D721Med (cell line): ENCODE measurements at places on chromosomes 4 and X.

- no peak for DNase-seq
Measured at GRCh38 chr4:107956011-107956410, 24.7 kb downstream of the CYP2U1 start.

GRCh38 chr4:138348055-138348454 is 105.9 kb upstream of the SLC7A11 start:
- no peak for DNase-seq

DNA sequence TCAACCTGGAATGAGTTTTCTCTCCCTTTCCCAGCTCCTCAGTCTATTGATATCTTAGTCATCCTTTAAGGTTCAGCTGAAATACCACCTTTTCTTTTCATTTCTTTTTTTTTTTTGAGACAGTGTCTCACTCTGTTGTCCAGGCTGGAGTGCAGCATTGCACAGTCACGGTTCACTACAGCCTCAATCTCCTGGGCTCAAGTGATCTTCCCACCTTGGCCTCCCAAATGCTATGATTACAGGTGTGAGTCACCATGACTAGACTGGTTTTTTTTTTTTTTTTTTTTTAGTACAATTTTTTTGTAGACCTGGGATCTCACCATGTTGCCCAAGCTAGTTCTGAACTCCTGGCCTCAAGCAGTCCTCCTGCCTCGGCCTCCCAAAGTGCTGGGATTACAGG is 28.9 kb downstream of the AFF1 start:
- no peak for DNase-seq

DNA sequence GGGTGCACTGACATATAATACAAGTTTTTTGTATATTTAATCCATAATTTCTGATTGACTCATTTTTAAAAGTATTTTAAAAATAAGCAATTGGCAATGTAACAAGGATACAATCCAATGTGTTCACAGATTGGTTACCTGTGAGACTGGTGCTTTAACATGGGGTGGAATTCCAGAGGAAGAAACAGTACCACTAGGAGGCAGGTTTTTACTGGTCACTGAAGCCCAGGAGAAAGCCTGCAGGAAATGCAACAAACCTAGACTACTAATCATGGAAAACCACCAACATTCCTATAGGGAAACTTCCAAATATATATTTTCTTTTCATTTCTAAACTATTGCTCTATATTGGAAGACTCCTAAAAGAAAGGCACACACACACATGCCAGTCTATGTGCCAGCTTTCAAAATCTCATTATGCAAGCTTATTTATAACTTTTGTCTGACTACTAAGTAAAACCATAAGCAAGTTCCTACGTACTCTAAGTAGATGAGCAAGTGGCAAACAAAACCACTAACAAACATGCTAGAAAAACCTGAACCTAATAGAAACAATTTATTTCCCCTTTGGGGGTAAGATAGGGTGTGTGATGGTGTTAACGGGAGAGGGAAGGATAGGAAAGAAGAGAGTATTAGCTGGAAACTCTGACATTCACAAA is 19.2 kb downstream of the G3BP2 start:
- no peak for DNase-seq

DNA sequence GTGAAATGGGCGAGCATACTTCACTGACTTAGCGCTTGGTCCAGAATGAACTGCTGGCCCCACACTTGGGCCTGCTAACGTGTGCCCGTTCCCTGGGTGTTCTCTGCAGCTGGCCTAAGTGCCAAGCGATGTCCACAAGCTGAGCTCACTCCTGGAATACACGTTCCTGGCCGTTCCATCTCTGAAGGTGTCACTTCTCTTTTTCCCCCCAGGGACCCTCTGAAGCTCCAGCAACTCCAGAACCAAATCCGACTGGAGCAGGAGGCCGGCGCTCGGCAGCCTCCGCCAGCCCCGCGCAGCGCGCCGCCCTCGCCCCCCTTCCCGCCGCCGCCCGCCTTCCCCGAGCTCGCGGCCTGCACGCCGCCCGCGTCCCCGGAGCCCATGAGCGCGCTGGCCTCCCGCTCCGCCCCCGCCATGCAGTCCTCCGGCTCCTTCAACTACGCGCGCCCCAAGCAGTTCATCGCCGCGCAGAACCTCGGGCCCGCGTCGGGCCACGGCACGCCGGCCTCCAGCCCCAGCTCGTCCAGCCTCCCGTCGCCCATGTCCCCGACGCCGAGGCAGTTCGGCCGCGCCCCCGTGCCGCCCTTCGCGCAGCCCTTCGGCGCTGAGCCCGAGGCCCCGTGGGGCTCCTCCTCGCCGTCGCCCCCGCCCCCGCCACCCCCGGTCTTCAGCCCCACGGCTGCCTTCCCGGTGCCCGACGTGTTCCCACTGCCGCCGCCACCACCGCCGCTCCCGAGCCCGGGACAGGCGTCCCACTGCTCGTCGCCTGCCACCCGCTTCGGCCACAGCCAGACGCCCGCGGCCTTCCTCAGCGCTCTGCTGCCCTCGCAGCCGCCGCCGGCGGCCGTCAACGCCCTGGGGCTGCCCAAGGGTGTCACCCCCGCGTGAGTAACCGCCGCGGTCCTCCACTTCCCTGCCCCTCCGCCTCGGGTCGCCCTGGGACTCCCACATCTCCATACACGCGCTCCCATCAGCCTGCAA is 132.3 kb downstream of the CBR4 start:
- DNase-seq: peak; percentile 28

- DNase-seq: no peak
Measured at GRCh38 chrX:14837155-14837554, 35.7 kb downstream of the FANCB start.

DNA sequence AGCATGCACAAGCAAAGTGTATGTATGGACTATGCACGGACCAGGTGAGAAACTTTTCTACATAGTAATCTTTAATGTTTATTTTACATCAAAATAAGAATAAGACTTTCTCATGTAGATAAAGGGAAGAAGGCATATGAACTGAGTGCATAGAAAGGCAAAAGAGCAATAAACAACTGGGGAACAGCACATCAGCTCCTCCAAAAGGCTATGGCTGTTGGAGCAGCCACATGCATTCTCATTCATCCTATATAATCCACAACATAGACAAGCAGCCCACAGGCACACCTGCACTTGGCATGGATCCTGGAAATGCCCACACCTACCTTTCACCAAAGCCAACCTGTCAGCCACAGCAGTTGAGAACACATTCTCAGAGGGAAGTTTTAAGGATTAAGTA is 586.9 kb upstream of the INTU start:
- no peak for DNase-seq

GRCh38 chrX:71143508-71143907 is 1.1 kb upstream of the NLGN3 start:
- DNase-seq: no peak

- no peak for DNase-seq
Measured at GRCh38 chrX:33149085-33149484, 62.3 kb downstream of the DMD start.

- no peak for DNase-seq
Measured at GRCh38 chrX:64265265-64265664, 34.9 kb upstream of the ASB12 start.

- DNase-seq: no peak
Measured at GRCh38 chr4:87541956-87542709, 13.0 kb upstream of the SPARCL1 start.

GRCh38 chrX:16718824-16719333 is 533 bp upstream of the SYAP1 start:
- DNase-seq: no peak

GRCh38 chr4:16532240-16532970 is 306.1 kb upstream of the TAPT1 start:
- no peak for DNase-seq

DNA sequence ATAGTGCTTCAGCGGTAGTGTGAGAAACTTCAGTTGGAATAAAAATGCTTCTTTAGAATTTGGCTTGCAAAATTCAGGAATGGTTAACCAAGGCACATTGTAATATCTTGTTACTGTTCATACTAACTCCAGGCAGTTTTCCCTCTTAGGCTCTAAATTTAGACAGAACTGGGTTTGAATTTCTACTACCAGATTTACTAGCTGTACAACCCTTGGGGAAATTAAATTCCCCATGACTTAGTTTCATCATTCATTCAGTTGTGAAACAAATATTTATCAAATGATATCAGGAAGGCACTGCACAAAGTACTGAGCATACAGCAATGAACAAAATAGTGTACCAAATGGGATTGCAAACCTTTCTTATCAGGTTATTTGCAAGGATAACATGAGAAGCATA is 135.0 kb upstream of the IL15 start:
- DNase-seq: no peak

- DNase-seq: no peak
Measured at GRCh38 chrX:110108381-110108821, 105.5 kb downstream of the TMEM164 start.

DNA sequence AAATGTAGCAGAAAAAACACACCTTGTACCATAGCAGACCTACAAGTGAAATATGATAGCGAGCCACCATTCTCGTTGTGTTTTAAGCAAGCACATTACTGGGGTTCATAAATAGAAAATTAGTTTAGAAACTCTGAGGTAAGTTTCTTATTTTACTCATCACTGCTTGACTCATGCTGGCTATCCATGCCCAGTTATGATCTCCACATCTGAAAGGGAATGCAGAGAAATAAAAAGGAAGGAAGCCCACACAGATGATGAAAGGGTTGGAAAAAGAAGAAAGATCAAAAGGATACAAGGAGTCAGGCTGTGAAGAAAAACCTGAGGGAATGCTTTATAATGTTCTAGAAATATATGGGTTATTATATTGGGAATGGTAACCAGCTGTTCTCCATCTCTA is 54.5 kb downstream of the CAMK2D start:
- DNase-seq: no peak

- DNase-seq: no peak
Measured at GRCh38 chrX:1378306-1378759, 13.6 kb downstream of the SLC25A6 start.

DNA sequence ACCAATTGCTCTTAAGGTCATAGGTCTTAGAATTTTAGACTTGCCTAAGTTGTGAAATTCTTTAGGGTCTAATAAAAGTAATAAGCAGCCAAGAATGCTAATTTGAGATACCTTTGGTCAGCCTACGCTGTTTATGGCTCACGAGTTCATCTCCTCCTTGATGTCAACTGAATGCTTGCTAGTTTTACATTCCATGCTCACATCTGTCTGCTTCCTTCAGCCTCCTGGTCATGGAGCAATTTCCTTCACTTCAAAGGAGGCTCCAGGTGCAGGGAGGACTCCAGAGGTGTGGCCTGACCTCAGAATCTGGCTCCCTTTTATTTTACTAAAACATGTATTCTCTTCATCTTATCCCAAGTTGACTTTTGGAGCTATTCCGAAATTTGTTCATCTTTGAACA is 23.3 kb upstream of the LNX1 start:
- DNase-seq: no peak

- no peak for DNase-seq
Measured at GRCh38 chr4:26471890-26472289, 18.4 kb downstream of the CCKAR start.

- no peak for DNase-seq
Measured at GRCh38 chr4:25098964-25099891, 61.0 kb downstream of the SEPSECS start.

- DNase-seq: no peak
Measured at GRCh38 chr4:825063-825970, 612 bp downstream of the CPLX1 start.
